Upper lobe of right lung (tissue), 1 donor: ENCODE measurements at places on chromosomes 7 and 10. TPM values are rescaled to one million over a fixed set of nuclear protein-coding genes. Genes with fewer than 3 reads are reported as not detected.

The TLX1 gene
- total RNA-seq, result not detected

The RBP4 gene
- 18.6 TPM for total RNA-seq

The ERVW-1 gene
- total RNA-seq, result not detected

DNA sequence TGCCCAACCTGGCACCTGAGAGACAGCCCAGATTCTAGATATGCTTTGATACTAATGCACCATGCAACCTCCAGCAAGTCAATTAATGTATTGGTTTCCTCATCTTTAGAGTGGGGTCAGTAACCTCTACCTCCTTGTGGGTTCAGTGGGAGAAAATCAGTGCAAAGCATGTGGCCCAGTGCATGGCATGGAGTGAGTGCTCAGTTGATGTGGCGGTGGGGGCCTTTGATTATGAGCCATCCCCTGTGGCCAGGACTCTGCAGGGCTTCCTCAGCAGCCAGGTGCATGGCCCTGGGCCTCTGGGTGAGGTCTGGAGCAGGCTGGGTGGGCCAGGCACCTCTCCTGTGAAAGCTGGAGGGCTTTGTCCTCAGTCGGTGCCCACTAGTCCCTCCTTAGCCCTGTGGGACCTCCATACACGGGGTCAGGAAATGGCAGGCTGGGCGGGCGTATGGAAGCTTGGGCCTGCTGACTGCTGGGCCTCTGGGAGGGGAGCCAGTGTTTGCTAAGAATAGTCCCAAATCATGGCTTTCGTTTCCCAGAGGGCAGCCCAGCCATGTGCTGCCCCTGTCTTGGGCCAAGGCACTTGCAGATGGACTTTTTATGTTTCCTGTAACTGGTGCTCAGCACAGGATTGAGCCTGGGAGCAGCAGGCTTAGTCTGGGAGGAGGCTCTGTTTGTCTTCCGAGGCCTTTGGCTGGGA, 3.4 kb downstream of the PALD1 start:
- peaks cover 10% of the 10 kb centered on the region for H3K36me3 ChIP-seq
- no peaks in the 10 kb centered on the region for H3K27me3 ChIP-seq
- H3K4me3 ChIP-seq, result peak overlapping the region; percentile 56
- H3K4me1 ChIP-seq, result peaks cover 52% of the 10 kb centered on the region
- no peak for DNase-seq

- no peaks in the 10 kb centered on the region for H3K27me3 ChIP-seq
- DNase-seq, result no peak
- H3K36me3 ChIP-seq, result peaks cover 46% of the 10 kb centered on the region
- no peak overlapping the region for H3K27ac ChIP-seq
Measured at GRCh38 chr7:77655356-77655755, 40.9 kb upstream of the RSBN1L start.

- peak overlapping the region; percentile 87 for H3K27ac ChIP-seq
- peaks cover 28% of the 10 kb centered on the region for H3K36me3 ChIP-seq
- peaks cover 43% of the 10 kb centered on the region for H3K4me1 ChIP-seq
- H3K27me3 ChIP-seq, result no peaks in the 10 kb centered on the region
Measured at GRCh38 chr10:101000127-101000914, 713 bp downstream of the LZTS2 start.

DNA sequence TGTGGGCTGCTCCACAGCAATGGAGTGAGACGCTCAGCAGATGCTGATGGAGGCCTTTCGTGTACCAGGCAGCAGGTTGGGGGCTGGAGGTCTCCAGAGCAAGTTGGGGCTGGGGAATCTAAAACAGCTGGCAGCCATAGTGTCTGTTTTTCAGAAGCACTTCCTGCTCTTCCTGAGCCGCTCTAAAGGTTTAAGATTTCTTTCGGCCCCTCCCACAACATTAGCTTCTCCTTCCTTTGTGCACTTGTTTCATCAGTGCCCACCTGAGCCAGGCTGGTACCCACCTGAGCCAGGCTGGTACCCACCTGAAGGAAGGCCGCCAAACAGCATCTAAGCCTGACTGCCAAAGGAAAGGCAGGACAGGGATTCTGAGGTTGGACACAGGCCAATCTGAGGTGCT, 18.4 kb upstream of the WAPL start:
- no peak for DNase-seq
- H3K4me3 ChIP-seq, result no peak overlapping the region
- H3K27me3 ChIP-seq, result no peaks in the 10 kb centered on the region
- H3K4me1 ChIP-seq, result peaks cover 4% of the 10 kb centered on the region
- no peak overlapping the region for H3K27ac ChIP-seq

DNA sequence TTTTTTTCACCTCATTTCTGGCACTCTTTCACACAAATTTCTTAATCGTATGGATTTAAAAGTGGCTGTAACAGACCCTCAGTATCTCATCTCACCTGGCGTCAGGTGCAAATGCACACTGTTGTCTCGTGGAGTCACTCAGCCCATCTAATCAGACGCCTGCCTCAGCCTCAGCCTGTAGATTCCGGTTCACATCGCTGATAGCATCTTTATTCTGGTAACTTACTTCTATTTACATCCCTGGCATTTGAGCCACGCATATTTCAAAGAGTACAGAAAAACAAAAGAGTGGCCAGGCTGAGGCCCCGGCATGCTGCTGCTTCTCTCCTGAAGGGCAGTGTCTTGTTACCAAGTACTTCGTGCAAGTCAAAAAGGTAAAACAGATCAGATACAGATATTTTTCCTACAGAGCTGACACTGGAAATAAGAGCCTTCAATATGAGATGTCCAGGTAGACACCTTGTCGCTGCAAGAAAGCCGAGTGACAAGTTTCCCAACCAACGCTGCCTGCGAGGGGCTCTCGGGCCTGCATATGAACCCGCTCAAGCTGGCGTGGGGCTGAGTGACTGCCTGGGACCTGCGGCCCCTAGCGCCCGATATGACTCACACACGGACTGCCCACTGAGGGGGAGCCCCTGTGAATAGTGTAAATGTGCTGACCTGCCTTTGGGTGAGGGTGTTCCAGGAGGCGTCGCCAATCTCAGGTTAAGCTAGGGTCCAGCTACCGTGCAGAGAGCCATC, 4.3 kb downstream of the VIPR2 start:
- H3K36me3 ChIP-seq, result no peaks in the 10 kb centered on the region
- H3K4me1 ChIP-seq, result peaks cover 10% of the 10 kb centered on the region
- no peak overlapping the region for H3K27ac ChIP-seq
- H3K27me3 ChIP-seq, result peaks cover 45% of the 10 kb centered on the region
- H3K4me3 ChIP-seq, result no peak overlapping the region

GRCh38 chr7:155341463-155341983, 43.8 kb downstream of the INSIG1 start:
- H3K27me3 ChIP-seq, result peaks cover 7% of the 10 kb centered on the region
- H3K36me3 ChIP-seq, result no peaks in the 10 kb centered on the region
- no peak overlapping the region for H3K4me3 ChIP-seq
- DNase-seq, result no peak
- no peak overlapping the region for H3K27ac ChIP-seq
- H3K4me1 ChIP-seq, result no peaks in the 10 kb centered on the region

- DNase-seq, result peak; percentile 73
- peaks cover 11% of the 10 kb centered on the region for H3K27me3 ChIP-seq
- no peak overlapping the region for H3K27ac ChIP-seq
- no peaks in the 10 kb centered on the region for H3K36me3 ChIP-seq
- H3K4me3 ChIP-seq, result no peak overlapping the region
Measured at GRCh38 chr10:122648599-122649428, 50.8 kb downstream of the C10orf120 start.

DNA sequence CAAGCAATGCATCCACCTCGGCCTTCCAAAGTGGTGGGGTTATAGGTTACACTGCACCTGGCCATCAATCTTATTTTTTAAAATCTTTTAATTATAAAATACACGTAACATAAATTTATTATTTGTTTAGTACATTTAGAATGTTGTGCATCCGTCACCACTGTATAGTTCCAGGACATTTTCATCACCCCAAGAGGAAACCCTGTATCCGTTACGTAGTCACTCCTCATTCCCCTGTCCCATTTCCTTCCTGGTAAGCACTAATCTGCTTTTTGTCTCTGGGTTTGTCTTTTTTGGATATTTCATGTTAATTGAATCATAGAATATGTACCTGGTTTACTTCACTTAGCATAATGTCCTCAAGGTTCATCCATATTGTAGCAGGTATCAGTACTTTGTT, 51.2 kb downstream of the MAPK8 start:
- no peak overlapping the region for H3K4me3 ChIP-seq
- no peaks in the 10 kb centered on the region for H3K27me3 ChIP-seq
- H3K4me1 ChIP-seq, result peaks cover 6% of the 10 kb centered on the region
- no peak for DNase-seq

DNA sequence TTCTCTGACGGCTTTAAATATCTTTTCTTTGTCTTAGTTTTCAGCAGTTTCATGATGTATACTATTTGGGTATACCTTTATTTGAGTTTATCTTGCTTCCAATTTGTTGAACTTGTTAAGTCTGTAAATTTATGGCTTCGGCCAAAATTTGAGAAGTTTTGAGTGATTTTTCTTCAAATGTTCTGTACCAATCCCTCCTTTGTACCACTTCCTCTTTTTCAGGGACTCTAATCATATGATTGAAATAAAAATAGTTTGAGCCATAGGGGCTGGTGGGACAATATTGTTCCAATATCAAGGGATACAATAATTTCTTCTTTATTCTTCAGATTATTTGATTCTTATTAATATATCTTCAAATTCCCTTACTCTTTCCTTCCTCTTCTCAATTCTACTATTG, 43.1 kb upstream of the CTTNBP2 start:
- H3K4me1 ChIP-seq, result no peaks in the 10 kb centered on the region

DNA sequence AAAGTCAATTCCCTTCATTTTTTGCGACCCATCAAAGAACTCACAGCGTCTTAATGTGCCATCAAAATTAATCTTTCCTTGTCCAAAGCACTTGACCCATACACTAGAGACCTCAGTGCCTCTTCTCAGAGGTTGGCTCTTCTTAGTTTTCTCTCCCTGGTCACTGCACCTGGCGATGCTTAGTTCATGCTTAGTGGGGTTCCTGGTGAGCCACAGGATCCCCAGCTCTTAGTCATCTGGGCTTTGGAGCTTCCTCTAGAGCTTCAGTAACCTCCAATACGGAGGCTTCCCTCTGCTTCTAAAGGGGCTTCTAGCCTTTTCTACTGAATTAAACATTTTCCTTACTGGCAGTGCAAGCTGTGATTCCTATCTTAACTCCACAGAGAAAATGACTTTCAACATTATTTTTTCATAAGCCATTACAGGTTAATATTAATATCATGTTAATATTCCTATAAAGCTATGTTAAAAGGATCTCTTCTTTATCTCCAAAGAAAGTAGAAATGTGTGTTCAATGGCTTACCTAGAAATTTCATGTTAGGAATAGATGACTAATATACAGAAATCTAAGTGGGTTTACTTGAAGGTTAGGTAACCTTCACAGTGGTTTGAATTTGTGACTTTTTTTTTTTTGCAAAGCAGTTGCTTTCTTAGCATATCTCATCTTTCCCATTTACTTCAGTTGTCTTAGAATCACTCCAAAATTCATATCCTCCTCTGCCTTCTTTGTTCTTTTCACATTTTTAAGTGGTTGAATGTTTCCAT, 295.2 kb downstream of the CAMK1D start:
- H3K27ac ChIP-seq, result no peak overlapping the region
- H3K36me3 ChIP-seq, result no peaks in the 10 kb centered on the region
- H3K27me3 ChIP-seq, result no peaks in the 10 kb centered on the region
- no peak for DNase-seq
- H3K4me1 ChIP-seq, result no peaks in the 10 kb centered on the region

- DNase-seq, result no peak
- no peak overlapping the region for H3K4me3 ChIP-seq
- no peaks in the 10 kb centered on the region for H3K27me3 ChIP-seq
- H3K4me1 ChIP-seq, result no peaks in the 10 kb centered on the region
- H3K27ac ChIP-seq, result no peak overlapping the region
- H3K36me3 ChIP-seq, result no peaks in the 10 kb centered on the region
Measured at GRCh38 chr7:12703881-12704280, 16.4 kb downstream of the ARL4A start.

- no peaks in the 10 kb centered on the region for H3K4me1 ChIP-seq
- no peak overlapping the region for H3K4me3 ChIP-seq
- DNase-seq, result no peak
- H3K36me3 ChIP-seq, result no peaks in the 10 kb centered on the region
- H3K27ac ChIP-seq, result no peak overlapping the region
Measured at GRCh38 chr7:34675749-34676374, 17.8 kb downstream of the NPSR1 start.

GRCh38 chr7:75596727-75597614, 104.9 kb downstream of the SPDYE5 start:
- no peak overlapping the region for H3K27ac ChIP-seq
- H3K36me3 ChIP-seq, result peaks cover 37% of the 10 kb centered on the region
- H3K4me1 ChIP-seq, result peaks cover 7% of the 10 kb centered on the region
- H3K4me3 ChIP-seq, result no peak overlapping the region
- no peak for DNase-seq

- H3K4me1 ChIP-seq, result no peaks in the 10 kb centered on the region
- DNase-seq, result no peak
- H3K27me3 ChIP-seq, result no peaks in the 10 kb centered on the region
- H3K27ac ChIP-seq, result no peak overlapping the region
Measured at GRCh38 chr7:141291541-141291940, 217.7 kb downstream of the TMEM178B start.

DNA sequence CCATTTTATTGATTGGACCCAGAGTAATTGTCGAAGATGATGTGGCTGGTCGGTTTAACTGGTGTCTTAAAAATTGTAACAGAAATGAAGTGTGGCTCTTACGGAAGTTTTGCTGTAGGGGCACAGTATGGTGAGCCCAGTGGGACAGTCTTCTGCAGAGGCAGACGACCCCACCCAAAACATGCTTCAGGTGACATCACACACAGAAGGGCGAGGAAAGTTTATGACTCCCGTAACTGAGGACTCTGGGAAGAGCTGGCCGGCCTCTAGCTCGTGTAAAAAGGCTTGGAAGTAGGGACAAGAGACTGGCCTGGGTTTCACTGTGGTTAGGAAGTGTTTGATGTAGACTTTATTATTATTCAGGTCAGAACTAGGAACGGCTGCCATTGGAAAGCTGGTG, 73.3 kb downstream of the HTR5A start:
- H3K4me1 ChIP-seq, result no peaks in the 10 kb centered on the region
- no peak for DNase-seq
- peaks cover 7% of the 10 kb centered on the region for H3K27me3 ChIP-seq
- H3K36me3 ChIP-seq, result no peaks in the 10 kb centered on the region
- no peak overlapping the region for H3K4me3 ChIP-seq

GRCh38 chr7:64618785-64619456, 47.0 kb upstream of the ZNF107 start:
- no peak overlapping the region for H3K4me3 ChIP-seq
- H3K27ac ChIP-seq, result no peak overlapping the region
- no peaks in the 10 kb centered on the region for H3K27me3 ChIP-seq
- no peaks in the 10 kb centered on the region for H3K4me1 ChIP-seq

DNA sequence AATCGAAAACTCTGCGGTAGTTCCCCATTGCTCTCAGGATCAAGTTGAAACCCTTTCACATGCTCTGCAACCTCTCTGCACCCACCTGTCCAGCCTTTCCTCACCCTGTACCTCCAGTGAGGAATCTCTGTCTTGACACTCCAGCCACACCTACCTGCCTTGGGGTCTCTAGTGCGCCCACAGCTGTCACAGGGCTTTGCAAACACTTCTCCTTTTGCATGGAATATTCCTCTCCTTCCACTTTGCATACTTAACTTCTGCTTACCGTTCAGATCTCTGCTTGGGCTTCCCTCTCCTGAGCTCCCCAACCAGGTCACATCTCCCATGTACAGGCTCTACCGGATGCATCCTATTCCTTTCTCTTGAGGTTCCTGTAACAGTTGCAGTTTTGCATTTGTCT, 6.6 kb upstream of the ZYX start:
- no peak for DNase-seq
- H3K4me1 ChIP-seq, result peaks cover 29% of the 10 kb centered on the region
- H3K27ac ChIP-seq, result peak overlapping the region; percentile 48
- no peaks in the 10 kb centered on the region for H3K27me3 ChIP-seq
- H3K36me3 ChIP-seq, result no peaks in the 10 kb centered on the region

GRCh38 chr10:11013836-11014235, 3.8 kb upstream of the CELF2 start:
- no peak overlapping the region for H3K4me3 ChIP-seq
- H3K4me1 ChIP-seq, result peaks cover 22% of the 10 kb centered on the region
- no peak for DNase-seq

GRCh38 chr10:74337330-74338016, 186.5 kb downstream of the ADK start:
- no peak for DNase-seq
- no peaks in the 10 kb centered on the region for H3K36me3 ChIP-seq
- no peaks in the 10 kb centered on the region for H3K27me3 ChIP-seq
